Myocyte (in vitro differentiated cells): ENCODE measurements at places on chromosomes 6 and 20. TPM values are rescaled to one million over a fixed set of nuclear protein-coding genes. Genes with fewer than 3 reads are reported as not detected.

Gene C20orf96
- total RNA-seq = 2.5 and 3.3 TPM in 2 replicates

Gene GSTA2
- total RNA-seq = not detected in 2 replicates

Gene MCM9
- total RNA-seq = 11.5 and 18.5 TPM in 2 replicates

Gene ARHGAP40
- total RNA-seq = not detected in 2 replicates

Gene MRPS10
- total RNA-seq = 73.5 and 102 TPM in 2 replicates

Gene UBD
- total RNA-seq = not detected in 2 replicates

Gene BPIFB4
- not detected in 2 replicates for total RNA-seq

Gene VGLL2
- 5.7 and 24.4 TPM in 2 replicates for total RNA-seq
